K562 (cell line): ENCODE measurements at places on chromosomes 2 and 18. TPM values are rescaled to one million over a fixed set of nuclear protein-coding genes. Genes with fewer than 3 reads are reported as not detected.
A peak's percentile ranks its signal among the peaks of the same experiment; 100 is the strongest.

GRCh38 chr18:12278215-12278671 is 24.1 kb downstream of the CIDEA start:
- H3K36me3 ChIP-seq, result no peaks in the 10 kb centered on the region
- no peak overlapping the region for H3K27ac ChIP-seq
- H3K27me3 ChIP-seq, result no peaks in the 10 kb centered on the region
- H3K4me1 ChIP-seq, result peaks cover 23% of the 10 kb centered on the region
- H3K4me3 ChIP-seq, result no peak overlapping the region
- no peak for DNase-seq

GRCh38 chr2:232231554-232231953 is 147.0 kb upstream of the ALPP start:
- no peaks in the 10 kb centered on the region for H3K27me3 ChIP-seq
- H3K27ac ChIP-seq, result no peak overlapping the region
- no peaks in the 10 kb centered on the region for H3K36me3 ChIP-seq
- H3K4me1 ChIP-seq, result no peaks in the 10 kb centered on the region

Gene UNC80
- total RNA-seq, result 0.11 TPM in 1 of 2 replicates, not detected in the other

DNA sequence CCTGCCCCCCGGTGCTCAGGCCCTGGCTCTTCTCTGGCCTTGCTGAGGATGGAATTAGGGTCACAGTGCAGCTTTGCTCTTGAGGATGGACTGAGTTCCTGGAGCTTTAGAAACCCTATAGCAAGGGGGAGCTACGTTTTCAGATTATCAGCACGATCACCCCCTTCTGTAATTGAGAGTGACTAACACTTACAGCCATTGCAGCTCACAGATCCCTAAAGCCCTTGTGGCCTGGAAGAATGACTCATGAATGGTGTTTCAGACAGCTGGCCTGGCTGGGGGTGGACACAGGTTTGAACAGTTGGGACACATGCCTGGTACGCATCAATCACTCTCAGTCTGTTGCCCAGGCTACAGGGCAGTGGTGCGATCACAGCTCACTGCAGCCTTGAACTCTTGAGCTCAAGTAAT is 79.7 kb upstream of the IGFBP5 start:
- H3K4me3 ChIP-seq, result no peak overlapping the region
- no peaks in the 10 kb centered on the region for H3K36me3 ChIP-seq

DNA sequence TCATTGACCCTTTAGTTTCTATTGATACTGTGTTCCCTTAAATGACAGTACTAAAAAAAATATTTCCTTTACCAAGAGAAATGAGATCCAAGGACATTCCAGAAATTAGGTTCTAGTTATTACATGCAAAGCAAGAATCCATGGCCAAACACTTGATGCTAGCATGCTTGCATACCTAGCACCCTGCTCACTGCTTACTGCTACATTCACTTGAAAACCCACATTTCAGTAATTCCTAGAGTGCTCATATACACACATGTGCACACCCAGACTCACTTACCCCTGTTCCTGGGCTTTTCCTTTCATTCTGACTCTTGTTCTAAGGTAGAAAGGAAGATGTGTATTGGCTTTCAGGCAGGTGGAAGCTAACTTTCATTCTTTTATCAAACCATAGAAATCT is 395.9 kb downstream of the THSD7B start:
- H3K4me1 ChIP-seq, result no peaks in the 10 kb centered on the region
- no peaks in the 10 kb centered on the region for H3K27me3 ChIP-seq
- H3K36me3 ChIP-seq, result no peaks in the 10 kb centered on the region
- no peak overlapping the region for H3K27ac ChIP-seq
- H3K4me3 ChIP-seq, result no peak overlapping the region

DNA sequence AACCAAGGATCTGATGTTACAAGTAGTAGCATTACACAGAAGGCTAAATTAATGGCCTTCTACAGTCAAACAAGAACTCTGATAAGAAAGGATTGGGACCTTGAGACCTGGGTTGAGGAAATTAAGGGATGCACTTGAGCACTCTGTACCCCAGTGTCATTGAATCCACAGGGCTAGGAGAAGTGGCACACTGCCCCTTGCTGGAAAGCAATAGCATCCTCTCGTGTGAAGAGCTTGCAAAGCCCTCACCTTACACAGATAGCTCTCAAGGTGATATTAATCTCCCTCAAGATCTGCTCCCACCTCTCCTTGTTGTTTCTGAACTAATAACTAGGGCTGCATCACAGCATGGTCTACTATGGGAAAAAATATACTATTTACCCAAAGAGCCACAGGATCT is 26.5 kb upstream of the CHST9 start:
- H3K36me3 ChIP-seq, result no peaks in the 10 kb centered on the region
- no peaks in the 10 kb centered on the region for H3K27me3 ChIP-seq
- DNase-seq, result no peak
- H3K4me1 ChIP-seq, result no peaks in the 10 kb centered on the region
- no peak overlapping the region for H3K4me3 ChIP-seq

Gene GKN1
- not detected in 2 replicates for total RNA-seq

Gene LCT
- total RNA-seq, result 0.04 TPM in 1 of 2 replicates, not detected in the other

DNA sequence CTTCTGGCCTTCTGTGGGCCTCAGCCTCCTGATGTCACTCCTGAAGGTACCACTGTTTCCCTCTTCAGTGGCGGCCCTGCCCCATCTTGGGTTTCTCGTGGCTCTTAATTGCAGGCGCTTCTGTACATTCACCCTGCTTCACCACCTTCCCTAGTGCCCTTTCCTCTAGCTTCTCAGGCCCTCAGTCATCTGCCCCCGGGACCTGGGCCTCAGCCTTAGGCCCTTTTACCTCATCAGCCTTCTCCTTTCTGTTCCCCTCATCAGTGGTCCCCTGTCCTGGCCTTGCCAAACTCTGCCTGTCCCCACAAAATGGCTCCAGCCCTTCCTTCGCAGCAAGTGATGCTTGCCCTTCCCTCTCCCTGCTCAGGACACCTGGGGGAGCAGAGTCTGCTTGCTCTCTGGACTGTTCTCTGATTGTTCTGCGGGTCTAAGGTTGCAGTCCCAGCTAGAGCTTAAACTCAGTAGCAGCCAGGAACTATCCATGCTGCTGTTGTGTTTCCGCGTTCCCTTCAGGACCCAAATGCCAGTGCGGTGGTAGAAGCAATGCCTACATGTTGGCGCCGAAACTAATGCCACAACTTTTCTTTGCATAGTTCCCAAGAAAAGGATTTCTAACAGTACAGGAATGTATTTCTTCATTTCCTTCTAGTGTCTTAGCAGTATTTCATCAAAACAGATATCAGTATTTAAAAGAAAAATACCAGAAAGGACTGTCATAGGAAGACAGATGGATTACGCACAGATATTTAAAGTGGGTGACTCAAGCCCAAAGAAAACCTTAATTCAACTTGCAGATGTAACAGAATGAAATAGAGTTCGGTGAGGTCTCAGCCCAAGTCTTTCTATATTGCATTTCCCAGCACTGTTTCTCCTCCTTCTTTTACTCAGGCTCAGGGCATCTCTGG is 7.5 kb downstream of the ASB1 start:
- peaks cover 11% of the 10 kb centered on the region for H3K4me1 ChIP-seq
- no peaks in the 10 kb centered on the region for H3K27me3 ChIP-seq
- no peak for DNase-seq
- H3K36me3 ChIP-seq, result peaks cover 82% of the 10 kb centered on the region
- H3K27ac ChIP-seq, result no peak overlapping the region

GRCh38 chr18:5457462-5457957 is 86.3 kb downstream of the EPB41L3 start:
- no peak overlapping the region for H3K4me3 ChIP-seq
- H3K4me1 ChIP-seq, result no peaks in the 10 kb centered on the region
- no peaks in the 10 kb centered on the region for H3K27me3 ChIP-seq
- no peak overlapping the region for H3K27ac ChIP-seq
- no peaks in the 10 kb centered on the region for H3K36me3 ChIP-seq

DNA sequence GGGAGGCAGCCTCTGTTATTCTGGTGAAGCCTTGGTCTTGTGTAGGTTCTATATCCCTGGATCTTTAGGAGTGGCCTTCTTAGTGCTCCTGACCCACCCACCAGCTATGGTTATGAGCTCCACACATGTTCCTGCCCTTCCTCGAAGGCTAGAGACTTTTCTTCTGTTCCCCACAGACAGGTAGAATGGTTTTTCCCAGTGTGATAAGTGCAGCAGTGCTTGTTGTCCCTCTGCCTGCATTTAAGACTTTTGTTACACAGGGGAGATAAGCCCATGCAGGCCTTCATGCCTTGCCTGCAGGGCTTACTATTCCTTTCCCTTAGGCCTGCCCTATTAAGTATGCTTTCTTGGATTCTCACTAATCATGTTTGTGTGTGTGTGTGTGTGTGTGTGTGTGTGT is 48.4 kb upstream of the DSC1 start:
- no peak overlapping the region for H3K27ac ChIP-seq
- H3K4me3 ChIP-seq, result no peak overlapping the region
- DNase-seq, result no peak
- H3K36me3 ChIP-seq, result no peaks in the 10 kb centered on the region
- H3K27me3 ChIP-seq, result no peaks in the 10 kb centered on the region

GRCh38 chr2:227739351-227739750 is 6.3 kb upstream of the SCYGR8 start:
- H3K4me3 ChIP-seq, result no peak overlapping the region
- H3K27me3 ChIP-seq, result no peaks in the 10 kb centered on the region
- H3K36me3 ChIP-seq, result no peaks in the 10 kb centered on the region
- H3K4me1 ChIP-seq, result no peaks in the 10 kb centered on the region
- H3K27ac ChIP-seq, result no peak overlapping the region

Gene NOSTRIN
- total RNA-seq, result 50.9 and 56.3 TPM in 2 replicates

DNA sequence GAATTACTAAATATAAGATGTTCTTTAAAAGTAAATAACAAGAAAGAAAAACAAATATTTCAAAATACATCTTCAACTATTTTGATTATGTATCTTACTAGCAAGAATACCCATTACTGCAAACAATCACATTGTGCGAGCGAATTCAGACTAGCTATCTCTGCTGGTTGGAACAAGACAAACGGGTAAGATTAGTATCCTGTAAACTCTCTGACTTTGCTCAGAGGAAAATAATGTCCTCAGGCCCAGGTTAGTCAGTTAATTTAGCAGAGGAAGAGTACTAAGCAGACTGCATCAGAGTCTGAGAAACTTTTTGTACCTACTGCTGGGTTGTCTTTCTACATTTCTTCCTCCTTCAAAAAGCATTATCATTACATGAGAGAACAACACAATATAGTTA is 50.4 kb upstream of the MCM6 start:
- H3K27ac ChIP-seq, result no peak overlapping the region
- peaks cover 60% of the 10 kb centered on the region for H3K36me3 ChIP-seq
- H3K27me3 ChIP-seq, result no peaks in the 10 kb centered on the region

- no peaks in the 10 kb centered on the region for H3K36me3 ChIP-seq
- H3K27me3 ChIP-seq, result no peaks in the 10 kb centered on the region
- peak; percentile 8 for DNase-seq
- H3K27ac ChIP-seq, result no peak overlapping the region
- no peaks in the 10 kb centered on the region for H3K4me1 ChIP-seq
Observed at GRCh38 chr2:103959174-103960128, 894.5 kb upstream of the POU3F3 start.

DNA sequence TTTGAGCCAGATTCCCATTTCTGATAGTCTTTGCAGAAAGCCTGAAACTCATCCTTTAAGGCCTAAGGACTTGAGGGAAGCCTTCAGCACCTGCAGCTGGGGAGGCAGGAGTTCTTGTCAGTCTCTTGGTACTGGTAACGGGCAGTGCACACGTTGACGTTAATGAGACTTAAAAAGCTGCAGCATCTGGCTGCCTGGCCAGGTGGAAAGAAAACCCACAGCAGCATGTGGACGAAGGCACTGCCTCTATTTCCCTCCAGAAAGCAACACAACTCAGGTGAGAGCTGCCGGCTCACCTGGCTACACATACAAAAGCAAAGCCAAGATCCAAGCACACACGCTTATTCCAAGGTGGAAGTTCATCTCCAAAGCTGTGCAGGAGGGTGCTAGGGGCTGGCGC is 178.8 kb downstream of the ANAPC1 start:
- DNase-seq, result no peak
- no peaks in the 10 kb centered on the region for H3K27me3 ChIP-seq
- no peak overlapping the region for H3K4me3 ChIP-seq
- peaks cover 16% of the 10 kb centered on the region for H3K4me1 ChIP-seq

- no peak overlapping the region for H3K27ac ChIP-seq
- DNase-seq, result no peak
- no peaks in the 10 kb centered on the region for H3K27me3 ChIP-seq
- no peaks in the 10 kb centered on the region for H3K36me3 ChIP-seq
- H3K4me1 ChIP-seq, result no peaks in the 10 kb centered on the region
Observed at GRCh38 chr18:63457977-63458376, 18.8 kb upstream of the SERPINB5 start.
